PC-9 (cell line): ENCODE measurements at places on chromosomes 6 and 20.

- no peak for DNase-seq
Observed at GRCh38 chr20:4029505-4030467, 14.4 kb upstream of the RNF24 start.

GRCh38 chr6:132687306-132687705 is 26.5 kb downstream of the VNN1 start:
- peak; percentile 14 for DNase-seq

DNA sequence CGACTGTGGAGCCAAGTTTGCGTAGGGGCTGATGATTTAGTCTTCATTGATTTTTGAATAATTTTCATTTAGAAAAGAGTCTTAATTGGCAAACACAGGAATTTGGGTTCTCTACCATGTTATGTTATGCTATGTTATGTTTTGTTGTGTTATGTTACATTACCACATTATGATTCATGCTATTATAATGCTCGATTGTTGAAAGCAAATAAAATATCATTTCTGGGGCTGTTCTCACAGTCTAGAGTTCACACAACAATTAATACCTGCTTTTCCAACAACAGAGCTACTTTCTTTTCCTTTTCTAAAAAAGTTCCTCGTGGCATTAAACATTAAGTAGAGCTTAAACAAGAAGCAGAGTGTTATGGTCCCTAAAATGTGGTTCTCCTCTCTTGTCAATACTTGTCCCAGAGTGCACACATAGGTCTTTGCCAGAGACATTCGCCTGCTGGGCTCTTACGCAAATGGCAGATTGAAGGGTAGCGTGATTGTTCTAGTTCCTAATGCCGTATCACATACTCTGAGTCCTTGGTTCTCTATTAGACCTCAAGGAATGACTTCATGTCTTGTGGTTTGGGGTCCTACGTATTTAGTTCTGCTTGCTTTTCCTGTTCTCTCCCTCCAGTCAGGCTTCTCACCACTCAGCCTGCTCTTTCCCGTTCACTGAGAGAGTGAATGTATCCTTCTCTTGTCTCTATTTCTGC is 370.3 kb downstream of the CD109 start:
- no peak for DNase-seq

- no peak for DNase-seq
Observed at GRCh38 chr6:96391776-96392360, 129.7 kb upstream of the UFL1 start.

- no peak for DNase-seq
Observed at GRCh38 chr6:75085931-75086635, 119.8 kb downstream of the COL12A1 start.

GRCh38 chr6:44527181-44527580 is 139.7 kb downstream of the CDC5L start:
- no peak for DNase-seq
